ENCODE measurements at places on chromosomes 12 and 14.

GRCh38 chr14:105178868-105179140 lies 2.3 kb downstream of the NUDT14 start:
- DNase-seq = no peak

- no peak for DNase-seq
Measured at GRCh38 chr12:81284137-81284536, 206.3 kb downstream of the ACSS3 start.

GRCh38 chr12:11486623-11487444 lies 91.5 kb upstream of the PRB2 start:
- peak; percentile 91 for DNase-seq

DNA sequence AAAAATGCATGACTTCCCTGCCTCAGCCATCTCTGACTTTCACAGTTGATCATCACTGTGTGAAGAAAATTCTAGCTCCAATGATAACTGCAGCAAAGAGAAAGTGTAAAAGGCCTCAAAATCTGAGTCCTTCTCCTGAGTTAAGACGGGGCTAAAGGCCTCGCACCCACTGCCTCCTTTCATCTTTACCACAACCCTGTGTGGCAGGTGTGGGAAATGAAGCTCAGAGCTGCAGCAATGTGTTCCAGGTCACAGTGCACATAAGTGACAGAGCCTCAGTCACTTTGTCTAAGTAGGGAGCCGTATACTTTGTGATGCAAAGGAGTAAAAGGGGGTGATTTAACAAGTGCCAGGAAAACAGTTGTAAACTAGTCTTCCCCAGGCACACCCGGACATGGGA lies 144.7 kb upstream of the TMCC3 start:
- peak; percentile 49 for DNase-seq

DNA sequence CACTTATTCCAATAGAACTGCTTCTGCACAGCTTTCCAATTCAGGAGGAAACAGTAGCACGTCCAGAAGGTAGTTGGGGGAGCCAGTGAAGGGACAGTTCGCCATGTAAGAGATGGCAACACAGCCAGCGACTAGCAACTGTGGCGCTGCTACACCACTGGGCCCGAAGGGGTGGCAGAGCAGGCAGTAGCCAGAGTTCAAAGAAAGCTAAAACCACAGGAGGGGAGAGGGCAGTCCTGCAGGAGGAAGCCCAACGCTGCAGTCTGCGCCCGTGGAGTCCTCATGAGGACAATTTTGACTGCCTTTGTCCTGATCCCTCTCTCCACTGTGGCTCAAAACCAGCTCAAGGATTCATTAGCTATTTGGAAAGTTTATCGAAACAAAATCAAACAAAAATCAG lies 591.2 kb downstream of the VRK1 start:
- no peak for DNase-seq

DNA sequence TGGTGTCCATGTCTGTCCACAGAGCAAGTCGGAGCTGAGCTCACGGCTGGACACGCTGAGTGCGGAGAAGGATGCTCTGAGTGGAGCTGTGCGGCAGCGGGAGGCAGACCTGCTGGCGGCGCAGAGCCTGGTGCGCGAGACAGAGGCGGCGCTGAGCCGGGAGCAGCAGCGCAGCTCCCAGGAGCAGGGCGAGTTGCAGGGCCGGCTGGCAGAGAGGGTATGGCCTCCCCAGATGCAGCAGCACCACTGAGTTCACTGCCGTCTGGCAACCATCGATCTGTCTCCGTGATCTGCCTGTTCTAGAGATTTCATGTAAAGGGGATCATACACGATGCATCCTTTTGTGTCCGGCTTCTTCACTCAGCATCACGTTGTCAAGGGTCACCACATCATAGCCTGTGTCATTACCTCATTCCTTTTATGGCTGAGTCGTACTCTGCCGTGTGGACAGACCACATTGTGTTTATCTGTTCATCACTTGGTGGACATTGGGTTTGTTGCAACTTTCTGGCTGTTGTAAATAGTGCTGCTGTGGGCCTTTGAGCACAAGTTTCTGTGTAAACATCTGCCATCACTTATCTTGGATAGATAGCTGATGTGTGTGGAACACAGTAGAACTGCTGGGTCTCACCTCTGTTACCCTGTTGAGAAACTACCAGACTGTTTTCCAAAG lies 21.9 kb downstream of the HIP1R start:
- DNase-seq = no peak

GRCh38 chr14:99648027-99648784 lies 3.3 kb downstream of the HHIPL1 start:
- no peak for DNase-seq

DNA sequence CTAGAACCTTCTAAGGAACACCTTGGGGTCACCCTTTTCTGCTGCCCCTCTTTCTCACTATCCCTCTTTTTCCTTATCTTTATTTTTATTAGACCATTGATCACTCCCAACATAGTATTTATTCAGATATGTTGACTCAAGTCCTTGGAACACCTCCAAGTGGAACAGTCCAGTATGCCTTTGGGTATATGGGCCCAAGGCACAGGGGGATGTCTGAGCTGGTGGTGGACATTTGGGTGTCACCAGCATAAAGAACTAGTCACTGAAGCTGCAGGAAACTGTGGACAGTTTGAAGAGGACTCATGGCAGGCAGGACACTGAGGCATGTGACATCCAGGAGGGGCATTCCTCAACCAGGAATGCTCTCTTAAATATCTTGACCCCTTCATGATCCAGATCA lies 105.6 kb downstream of the VEZT start:
- no peak for DNase-seq

GRCh38 chr14:32074887-32075572 lies 2.1 kb upstream of the ARHGAP5 start:
- no peak for DNase-seq

DNA sequence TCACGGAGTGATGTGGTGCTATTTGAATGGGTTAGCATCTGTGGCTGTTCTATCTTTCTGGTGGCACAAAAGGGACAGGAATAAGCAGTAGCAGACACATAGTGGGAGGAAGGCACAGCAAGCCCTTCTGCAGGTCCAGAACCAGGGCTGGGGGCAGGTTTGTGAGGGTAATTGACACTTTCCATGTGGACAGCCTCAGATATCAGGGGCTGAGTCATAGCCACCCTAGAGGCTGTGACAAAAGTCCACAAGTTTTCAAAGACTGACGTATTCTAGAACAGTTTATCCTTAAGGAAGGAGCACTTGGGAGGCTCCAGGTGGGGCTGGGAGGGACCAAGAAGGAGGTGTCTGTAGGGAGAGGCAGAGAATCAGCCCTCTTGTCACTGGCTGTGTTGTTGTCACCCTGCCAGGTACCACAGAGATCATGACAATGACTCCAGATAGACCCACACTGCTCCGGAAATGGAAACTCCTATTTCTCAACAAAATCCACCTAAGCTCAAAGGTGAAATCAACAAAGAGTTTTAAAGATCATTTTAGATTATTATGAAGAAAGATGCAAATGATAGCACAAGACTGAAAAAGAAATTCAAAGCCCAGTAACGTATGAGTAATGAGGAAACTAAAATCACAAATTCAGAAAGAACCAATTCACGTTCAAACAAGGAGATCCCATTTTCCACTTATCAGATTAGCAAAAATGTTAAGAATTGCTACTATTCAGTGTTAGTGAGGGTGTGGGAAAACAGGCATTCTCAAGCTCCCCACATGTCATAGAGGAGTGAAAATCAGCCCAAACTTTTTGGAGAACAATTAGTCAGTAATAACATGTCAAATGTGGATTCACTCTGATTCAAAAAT lies 48.3 kb downstream of the NFKBIA start:
- DNase-seq = no peak

DNA sequence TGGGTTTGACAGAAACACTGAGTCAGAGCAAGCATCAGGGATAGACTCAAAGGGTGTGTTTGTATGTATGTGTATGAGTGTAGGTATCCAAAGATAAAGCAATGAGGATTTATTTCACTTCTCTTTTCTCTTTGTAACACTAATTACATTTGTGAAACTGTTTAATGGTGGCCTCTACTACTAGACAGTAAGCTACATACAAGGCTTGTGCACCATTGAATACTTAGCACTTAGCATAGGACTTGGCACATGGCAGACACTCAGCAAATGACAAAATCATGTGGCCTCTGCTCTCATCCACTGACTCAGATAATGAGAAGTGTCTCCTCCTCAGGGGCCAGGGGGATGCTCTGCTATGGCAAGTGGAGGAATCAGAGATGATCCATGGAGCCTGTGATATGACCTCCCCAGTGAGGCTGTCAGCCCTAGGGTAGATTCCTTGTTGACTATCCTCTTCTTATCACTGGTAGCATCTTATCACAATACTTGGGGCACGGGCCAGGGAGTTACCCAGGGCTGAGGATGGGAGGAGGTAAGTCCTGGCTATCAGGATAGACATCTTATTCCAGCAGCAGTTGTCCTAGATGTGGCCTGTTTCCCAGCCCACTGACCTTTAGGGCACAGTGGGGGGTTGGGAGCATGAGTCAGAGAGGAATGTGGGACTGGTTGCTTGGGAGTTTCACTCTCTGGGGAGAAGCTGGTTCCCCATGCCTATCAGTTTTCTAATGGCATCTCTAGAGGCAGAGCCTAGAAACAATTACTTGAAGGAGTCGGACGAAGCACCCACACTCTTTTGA lies 71.2 kb upstream of the HOXC13 start:
- no peak for DNase-seq

DNA sequence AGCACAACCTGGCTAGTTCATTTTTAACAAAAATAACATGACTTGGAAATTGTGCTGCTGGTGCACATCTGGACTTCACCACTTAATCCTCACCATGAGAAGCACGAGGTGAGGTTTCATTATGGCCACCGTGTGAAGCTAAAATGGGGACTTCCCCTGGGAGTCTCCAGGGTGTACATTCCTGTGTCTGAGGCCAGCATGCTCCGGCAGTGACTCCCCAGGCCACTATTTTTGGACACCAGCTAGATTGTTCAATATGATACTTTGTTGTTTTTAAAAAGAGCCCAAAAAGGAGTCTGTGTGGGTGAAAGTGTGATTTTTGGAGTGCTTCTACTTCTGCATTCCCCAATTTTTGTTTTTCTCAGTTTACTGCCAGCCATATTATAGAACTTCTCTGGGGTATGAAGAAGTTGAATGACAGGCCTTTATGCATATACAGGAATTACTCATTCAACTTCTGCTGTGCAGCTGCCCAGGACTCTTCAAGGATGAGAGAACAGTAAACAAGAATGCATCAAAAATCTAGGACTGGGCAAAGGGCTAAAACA lies 16.9 kb upstream of the AICDA start:
- DNase-seq = no peak

- DNase-seq = no peak
Measured at GRCh38 chr14:85535991-85536832, 6.3 kb downstream of the FLRT2 start.

GRCh38 chr12:1639538-1639937 lies 10.5 kb downstream of the WNT5B start:
- DNase-seq = no peak

DNA sequence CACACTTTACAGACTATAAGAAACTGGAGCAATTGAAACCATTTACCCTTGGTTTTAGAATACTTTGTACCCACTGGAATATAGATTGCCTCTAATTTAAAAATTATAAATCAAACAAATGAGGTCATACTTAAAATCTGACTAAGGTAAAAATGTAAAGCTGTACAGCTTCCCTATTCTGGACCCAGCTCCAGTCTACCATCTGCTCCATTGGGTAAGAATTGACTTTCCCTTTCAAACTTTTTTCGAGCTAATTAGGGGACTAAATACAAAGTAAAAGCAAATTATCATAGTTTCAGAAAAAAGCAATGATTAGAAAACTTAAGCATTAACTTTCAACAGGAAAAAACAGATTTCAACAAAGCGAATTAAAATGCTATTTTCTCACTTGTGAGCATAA lies 4.3 kb downstream of the KRR1 start:
- no peak for DNase-seq

- no peak for DNase-seq
Measured at GRCh38 chr14:92287987-92288386, 35.0 kb upstream of the SLC24A4 start.

DNA sequence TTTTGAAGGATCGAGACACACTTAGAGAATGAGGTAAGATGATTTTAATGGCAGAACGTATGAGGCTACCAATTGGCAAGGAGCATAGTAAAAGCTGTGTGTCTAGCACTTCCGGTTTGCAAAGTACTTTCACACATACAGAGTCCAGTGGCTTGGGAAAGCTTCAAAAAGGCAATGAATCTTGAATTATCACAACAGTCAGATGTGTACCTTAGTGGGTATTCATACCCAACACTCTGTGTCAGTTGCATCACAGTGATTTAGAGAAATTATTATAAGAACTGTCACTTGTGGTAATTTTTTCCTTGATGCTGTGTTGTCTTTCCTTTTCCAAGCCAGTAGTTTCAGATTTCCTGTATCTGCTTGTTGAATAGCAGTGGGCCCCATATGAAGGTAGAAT lies 424.1 kb downstream of the PCNX1 start:
- no peak for DNase-seq

- no peak for DNase-seq
Measured at GRCh38 chr14:32620724-32621123, 291.6 kb downstream of the AKAP6 start.

DNA sequence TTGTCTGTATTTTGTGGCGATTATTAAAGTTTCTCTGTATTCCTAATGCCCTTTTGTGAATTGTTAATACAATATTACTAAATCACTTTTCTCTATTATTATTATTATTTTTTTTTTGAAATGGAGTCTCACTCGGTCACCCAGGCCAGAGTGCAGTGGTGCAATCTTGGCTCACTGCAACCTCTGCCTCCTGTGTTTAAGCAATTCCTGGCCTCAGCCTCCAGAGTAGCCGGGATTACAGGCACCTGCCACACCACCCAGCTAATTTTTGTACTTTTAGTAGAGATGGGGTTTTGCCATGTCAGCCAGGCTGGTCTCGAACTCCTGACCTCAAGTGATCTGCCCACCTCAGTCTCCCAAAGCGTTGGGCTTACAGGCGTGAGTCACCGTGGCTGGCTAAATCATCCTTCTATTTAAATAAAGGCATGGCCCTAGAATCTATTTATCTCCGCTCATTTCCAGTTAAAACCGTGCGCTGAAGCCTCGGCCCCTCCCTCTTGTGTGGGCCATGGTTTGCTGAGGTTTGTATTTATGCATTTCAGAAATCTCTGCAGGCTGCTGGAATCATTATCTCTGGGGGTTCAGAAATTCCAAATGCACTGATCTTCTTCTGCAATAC lies 1136.4 kb upstream of the TMEM132C start:
- no peak for DNase-seq

DNA sequence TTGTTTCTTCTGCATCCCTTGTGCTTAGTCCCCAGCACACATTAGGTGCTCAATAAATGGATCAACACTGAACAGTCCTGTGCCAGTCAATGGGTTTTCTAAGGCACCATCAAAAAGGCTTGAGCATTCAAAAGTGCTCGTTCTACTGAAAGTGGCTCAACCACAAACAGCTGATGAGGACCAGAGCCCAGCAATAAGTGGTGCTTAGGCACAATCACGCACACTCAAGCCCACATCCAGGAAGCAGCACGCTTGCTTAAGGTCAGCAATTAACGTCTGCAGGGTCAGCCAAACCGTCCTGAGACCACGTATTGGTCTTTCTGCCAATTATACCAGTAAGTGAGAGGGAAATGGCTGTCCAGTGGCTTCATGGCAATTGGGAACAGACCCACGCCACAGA lies 56.5 kb downstream of the PRIMA1 start:
- no peak for DNase-seq

DNA sequence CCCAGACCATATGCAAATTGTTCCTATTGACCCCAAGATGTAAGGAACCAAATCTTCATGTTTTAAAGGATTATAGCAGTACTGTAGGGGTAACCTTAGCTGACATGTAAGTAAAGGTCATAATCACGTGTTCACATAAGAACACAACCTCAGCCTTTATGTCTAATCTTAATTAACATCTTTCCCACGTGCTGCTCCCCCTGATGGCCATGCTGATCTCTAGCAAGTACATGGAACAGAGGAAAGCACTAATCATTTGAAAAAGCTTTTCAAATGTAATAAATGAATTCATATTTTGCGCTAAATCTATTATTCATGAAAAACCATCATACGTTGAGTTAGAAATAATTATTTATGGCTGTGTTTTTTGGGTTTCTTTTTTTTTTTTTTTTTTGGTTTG lies 30.5 kb upstream of the ITPR2 start:
- DNase-seq = no peak
